Natural killer cell treated with Interleukin-12 subunit alpha and Interleukin-12 subunit beta and Interleukin-15 and Interleukin-18, amount 100 ng/mL, for 72 hours (primary cell): ENCODE measurements at places on chromosomes 12 and 14.

- DNase-seq = no peak
Measured at GRCh38 chr14:71523630-71524319, 408.5 kb upstream of the RGS6 start.

DNA sequence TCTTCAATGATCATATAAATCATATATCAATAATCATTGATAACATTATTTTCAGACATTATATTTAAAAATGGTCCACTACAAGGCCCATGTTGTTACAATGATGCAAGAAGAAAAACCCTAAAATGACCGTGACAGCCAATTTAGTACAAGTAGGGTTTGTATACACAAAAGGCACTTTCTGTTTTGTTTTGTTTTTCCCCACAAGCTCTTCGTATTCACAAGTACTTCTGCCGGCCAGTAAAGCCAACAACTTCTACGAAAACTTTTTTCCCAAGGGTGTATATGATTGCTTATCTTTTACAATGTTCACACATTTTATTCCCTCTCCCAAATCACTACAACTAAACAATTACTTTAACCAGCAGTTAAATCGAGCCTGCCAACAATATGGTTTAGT is 9.6 kb downstream of the PTPRB start:
- DNase-seq = no peak

- no peak for DNase-seq
Measured at GRCh38 chr14:21093018-21093417, 5.4 kb downstream of the ZNF219 start.

DNA sequence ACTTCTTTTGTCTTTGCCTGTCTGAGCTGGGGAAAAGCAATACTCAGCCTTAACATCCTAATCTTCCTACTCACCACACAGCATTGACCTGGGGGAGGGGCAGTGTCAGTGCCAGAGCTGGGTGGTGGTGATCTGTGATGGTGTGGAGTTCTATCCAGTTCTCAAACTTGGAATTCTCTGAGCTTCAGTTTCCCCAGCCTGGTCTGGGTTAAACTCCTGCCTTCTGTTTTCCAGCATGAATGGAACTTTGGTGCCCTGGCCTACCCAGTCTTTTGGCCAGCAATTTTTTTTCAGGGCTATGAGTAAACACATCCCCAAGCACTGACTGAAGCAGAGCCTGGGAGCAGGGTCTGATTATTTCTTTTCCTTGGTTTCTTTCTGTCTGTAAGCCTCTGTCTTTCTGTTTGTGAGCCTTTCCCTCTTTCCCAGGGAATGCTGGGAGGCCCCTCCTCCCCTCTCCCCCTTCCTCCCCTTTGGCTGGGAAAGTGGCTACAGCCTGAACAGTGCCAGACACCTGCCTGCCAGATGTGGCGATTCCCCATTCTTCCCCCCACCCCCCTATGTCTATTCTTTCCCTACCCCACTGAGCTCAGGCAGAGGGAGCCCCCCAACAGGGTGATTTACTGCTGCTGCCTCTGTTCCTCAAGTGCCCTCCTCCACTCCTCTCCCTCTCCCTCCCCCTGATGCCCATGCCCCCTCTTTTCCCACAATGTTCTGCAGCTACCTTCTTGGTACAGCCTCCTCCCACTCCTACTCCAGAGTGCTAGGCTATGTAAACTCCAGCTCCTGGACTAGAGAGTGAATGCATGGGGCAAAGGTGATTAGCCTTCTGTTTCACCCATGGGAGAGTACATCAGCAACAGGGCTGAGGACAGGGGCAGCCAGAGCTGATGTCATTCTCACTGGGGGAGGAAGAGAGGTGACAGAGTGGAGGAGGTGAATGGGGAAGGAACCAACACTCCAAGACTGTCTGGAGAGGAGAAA is 11.1 kb downstream of the GPR84 start:
- DNase-seq = no peak

GRCh38 chr14:22479132-22479531 is 109.9 kb downstream of the DAD1 start:
- DNase-seq = no peak

DNA sequence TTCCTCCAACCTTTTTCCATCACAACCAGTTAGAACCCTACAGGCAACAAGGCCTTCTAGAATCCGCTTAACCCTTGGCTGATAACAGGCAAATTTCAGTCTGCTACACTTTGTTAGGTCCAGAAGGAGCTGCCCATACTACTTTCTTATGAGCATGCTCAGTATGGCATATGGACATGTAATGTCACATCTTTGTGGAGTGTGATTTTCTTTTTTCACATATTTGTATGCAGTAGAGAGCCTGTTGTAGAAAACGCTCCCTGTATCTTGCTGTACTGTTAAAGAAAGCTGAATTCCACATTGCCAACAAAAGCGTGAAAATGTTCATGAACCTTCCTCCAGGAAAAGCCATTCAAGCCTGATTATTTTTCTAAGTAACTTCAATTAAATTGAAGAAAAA is 196.5 kb downstream of the SLC41A2 start:
- DNase-seq = no peak

- DNase-seq = no peak
Measured at GRCh38 chr14:20617138-20618003, 24.1 kb downstream of the OR6S1 start.

- DNase-seq = no peak
Measured at GRCh38 chr12:20439626-20440025, 71.3 kb downstream of the PDE3A start.

GRCh38 chr12:96136161-96136560 is 58.0 kb upstream of the ELK3 start:
- DNase-seq = no peak

DNA sequence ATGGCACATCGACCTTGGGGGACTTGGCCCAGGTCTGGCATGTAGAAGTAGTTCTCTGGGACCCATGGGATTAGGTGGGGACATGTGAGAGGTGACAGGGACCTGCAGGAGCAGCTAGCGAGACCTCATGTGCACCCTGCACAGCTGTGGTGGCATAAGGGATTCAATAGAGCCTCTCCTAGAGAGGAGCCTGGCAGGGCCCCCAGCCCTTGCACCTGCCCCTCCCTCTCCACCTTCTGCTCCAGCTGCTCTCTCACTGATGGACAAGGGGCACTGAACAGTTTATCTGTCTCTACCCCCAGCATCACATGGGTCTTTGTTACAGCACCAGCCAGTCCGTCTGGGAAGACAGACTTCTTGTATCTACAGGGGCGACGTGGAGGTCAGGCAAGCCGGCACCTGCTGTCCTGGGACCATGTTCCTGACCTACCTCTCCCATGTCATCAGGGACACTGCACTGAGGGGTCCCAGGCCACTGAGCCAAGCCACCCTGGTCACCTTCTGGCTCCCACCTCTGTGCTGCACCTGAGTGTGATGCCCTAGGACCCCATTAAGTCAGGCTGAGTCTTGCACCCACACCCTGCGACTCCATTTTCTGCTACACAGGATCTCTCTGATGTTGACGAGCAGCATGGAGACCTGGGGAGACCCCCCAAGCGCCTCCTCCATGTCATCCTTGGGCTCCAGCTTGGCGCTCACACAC is 32.6 kb downstream of the DDX11 start:
- DNase-seq = no peak

DNA sequence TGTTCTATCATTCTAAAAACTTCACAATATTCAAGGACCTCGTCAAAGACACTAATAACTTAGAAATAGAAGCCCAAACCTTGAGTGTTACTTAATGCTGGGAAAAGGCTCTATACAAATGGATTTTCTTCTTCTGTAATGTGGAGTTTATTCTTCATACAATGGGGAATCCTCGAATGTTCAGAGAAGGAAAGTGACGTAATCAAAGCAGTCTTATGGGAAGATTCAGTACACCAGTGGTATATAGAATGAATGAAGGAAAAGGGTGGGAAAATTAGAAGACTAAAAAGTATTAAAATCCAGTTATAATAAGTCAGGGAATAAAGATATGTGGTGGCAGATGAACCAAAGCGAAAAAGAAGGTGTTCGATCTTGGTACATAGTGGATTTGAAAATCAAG is 106.5 kb downstream of the PLCZ1 start:
- DNase-seq = no peak

DNA sequence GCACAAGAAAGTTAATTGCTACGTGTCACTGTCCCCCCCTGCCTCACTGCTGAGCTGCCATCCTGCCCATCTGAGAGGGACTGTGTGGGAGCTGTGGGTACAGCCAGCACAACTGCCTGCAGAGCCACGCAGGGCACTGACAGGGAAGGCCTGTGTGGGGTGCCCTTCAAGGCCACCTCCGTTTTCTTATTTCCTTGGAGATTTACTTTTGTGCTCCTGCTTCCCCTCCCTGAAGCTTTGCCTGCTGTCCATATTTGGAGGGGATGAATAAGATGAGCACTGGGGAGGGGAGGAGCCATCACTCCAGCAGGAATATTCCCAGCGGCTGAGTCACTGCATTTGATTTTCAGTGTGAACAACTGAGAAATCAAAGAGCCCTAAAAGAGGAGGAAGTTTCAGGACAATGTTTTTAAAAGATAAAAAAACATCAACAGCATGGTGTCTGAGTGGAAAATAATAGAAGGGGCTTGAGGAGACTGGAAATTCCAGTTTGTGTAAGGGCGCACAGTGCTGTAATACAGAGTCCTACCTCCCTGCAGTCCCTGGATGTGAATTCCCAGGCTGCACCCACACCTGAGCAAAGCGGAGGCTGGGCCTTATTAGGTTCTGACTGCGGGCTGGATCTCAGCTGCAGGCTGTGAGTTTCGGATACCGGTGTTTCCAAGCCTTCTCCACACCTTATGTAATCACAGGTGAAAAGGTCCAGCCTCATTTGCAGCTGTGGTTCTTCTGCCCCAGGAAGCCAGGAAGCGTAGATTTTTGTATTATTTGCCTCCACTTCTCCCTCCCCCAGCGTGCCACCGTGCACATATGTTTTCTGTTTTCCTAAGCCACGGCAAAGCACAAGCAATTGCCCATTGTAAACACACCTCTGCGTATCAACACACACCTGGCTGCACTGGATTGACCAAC is 192.6 kb upstream of the BCL2L14 start:
- no peak for DNase-seq

DNA sequence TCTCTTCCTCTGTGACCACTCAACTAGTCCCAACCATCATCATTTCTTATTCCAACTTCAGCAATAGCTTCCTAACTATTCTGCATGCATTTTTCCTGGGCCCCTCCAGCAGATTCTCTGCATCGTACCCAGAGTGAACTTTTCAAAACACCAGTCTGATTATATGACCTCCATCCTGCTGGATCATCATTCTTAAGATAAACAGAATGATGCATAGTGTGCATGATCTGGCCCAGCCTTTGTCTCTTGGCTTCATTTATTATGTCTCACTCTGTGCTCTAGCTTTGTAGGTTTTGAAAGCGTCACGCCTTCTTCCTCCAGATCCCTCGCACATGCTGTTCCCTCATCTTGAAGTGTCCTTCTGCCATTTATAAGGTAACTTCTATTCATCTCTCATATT is 46.3 kb upstream of the SLC38A4 start:
- no peak for DNase-seq

GRCh38 chr12:28963554-28963953 is 185.5 kb upstream of the FAR2 start:
- DNase-seq = no peak

DNA sequence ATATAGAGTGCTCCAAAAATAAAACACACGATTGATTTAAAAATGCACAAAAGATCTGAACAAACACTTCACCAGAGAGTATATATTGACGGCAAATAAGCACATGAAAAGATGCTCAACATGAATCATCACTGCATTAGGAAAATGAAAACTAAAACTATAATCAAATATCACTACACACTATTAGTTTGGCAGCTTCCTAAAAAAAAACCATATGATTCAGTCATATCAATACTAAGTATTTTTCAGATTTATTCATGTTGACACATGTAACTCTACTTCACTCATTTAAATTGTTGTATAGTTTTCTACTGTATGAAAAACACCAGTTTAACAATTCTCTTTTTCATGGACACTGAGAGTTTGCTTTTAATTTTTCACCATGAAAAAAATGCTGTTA is 41.6 kb downstream of the EXOC5 start:
- no peak for DNase-seq

DNA sequence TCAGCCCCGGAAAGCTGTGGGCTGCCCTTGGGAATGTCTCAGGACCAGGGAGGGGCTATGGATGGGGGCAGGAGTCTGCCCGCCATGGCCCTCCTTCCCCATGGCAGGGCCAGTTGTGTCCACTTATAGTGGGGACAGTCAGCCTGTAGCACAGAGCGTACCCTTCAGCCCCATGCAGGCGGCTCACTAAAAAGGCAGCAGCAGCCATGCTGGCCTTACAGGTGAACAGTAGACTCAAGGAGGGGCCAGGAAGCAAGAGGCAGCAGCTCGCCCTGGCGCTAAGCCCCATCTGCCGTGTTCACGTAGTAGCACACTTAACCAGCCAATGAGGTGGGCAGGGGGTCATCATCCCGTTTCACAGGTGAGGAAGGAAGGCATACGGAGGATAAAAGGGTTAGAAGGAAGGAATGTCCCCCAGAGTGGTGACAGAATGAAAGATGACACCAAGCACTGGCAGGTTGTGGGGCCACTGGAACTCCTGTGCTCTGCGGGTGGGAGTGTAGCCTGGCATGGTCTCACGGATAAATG is 52.7 kb downstream of the FAM222A start:
- no peak for DNase-seq

DNA sequence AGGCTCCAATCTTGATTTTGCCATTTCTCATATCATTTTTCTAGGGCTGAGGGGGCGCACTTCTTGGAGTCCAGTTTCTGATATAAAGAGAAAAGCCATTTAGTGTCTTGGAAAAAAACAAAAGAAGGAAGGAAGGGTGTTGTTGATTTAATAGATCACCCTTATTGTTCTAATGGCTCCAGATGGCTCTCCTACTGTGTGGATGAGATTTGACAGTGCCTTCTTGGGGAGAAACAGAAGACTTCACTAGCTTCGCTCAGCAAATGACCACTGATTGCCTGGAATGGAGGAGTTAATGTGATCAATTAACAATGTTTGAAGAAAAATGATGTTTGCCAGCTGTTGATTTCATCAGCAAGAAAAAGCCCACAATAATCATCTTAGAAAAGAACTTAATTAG is 216.2 kb downstream of the APAF1 start:
- no peak for DNase-seq

- DNase-seq = no peak
Measured at GRCh38 chr12:30820406-30820946, 65.7 kb upstream of the CAPRIN2 start.

- DNase-seq = no peak
Measured at GRCh38 chr14:89736881-89737280, 217.6 kb downstream of the EFCAB11 start.

DNA sequence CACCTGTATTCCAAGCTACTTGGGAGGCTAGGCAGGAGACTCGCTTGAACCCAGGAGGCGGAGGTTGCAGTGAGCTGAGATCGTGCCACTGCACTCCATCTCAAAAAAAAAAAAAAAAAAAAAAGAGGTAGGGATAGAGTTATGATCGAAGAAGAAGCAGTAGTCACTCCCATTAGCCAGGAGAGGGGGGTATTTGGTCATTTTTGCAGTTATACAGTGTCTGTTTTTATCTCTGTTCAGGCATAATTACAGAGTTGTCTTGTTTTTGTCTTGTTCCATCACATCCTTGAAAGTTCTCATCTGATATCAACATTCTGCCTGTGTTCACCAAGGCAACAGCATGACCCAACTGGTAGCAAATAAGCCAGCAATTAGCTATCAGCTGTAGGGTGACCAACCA is 98.5 kb upstream of the TMPO start:
- no peak for DNase-seq

- no peak for DNase-seq
Measured at GRCh38 chr12:54173906-54174471, 14.8 kb downstream of the SMUG1 start.

GRCh38 chr14:101957406-101958234 is 6.8 kb upstream of the DYNC1H1 start:
- DNase-seq = no peak
